ENCODE measurements at places on chromosomes 11 and 22.
A peak's percentile ranks its signal among the peaks of the same experiment; 100 is the strongest.

DNA sequence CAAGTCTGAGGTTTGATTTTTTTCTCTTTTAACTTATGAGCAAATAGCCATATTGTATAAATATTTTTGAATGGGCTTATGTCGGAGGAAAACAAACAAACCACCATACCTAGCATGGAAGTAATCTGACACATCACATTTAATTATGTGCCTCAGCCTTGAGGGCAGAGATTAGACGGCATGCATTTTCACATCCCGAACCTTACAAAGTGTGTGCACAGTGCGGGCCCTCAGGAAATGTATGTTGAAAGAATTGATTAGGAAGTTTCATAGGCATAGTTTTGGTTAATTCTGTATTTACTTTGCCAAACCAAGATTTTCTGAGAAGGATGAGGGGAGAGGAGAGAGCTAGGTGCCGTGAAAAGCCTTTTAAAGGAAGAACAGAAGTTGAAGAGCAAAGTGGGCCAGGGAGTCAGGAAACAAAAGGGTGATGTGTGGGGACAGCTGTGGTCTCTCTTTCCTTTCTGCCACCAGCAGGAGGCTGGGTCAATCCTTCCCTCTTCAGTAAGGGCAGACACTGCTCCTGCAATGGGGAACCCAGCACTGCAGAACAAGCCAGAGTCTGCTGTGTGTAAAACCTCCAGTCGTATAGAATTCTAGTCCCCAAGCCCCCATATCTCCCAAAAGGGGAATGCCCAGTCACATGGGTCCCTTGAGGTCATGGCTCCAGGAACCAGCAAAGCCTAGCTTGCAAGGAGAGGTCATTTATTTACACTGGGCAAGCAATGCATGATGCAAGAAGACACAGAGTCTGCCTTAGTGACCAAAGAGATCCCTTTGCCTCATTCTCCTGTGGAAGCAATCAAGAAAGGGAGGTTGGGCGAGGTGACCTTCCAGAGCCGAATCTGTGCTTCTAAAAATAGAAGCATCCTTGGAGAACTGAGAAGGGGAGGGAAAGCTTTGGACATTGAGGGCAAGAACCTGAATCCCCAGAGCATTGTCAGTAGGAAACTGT, 71.1 kb upstream of the OLFML1 start:
- no peak for DNase-seq

DNA sequence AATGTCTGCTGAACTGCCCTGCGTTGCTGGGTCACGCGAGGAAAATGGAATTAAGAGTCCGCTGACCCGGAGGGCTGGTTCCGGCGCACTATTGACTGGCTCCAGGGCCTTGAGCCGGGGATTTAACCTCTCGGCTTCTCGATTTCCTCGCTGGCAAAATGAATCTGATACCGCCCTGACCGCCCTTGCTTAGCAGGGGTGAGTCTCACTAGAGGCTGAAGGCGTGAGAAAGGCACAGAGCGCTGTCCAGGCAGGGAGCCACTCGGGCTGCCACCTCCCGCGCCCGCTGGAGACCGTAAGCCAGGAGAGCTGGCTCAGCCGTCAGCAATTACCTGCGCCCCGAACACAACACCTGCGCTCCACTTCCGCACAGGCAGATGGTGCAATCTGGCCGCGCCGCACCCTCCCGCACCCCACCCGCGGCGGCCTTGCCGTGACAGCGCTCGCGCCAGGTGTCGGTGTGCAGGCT, 65.6 kb downstream of the BUD13 start:
- DNase-seq: no peak

GRCh38 chr22:20567993-20568417, 60.6 kb downstream of the MED15 start:
- DNase-seq: no peak

- DNase-seq: no peak
These were observed 51.5 kb downstream of the LHFPL7 start for GRCh38 chr22:24894998-24895397.

GRCh38 chr22:31148953-31149627, 8.8 kb upstream of the PLA2G3 start:
- no peak for DNase-seq

GRCh38 chr11:10366568-10367331, 61.9 kb downstream of the ADM start:
- DNase-seq: peak; percentile 26

DNA sequence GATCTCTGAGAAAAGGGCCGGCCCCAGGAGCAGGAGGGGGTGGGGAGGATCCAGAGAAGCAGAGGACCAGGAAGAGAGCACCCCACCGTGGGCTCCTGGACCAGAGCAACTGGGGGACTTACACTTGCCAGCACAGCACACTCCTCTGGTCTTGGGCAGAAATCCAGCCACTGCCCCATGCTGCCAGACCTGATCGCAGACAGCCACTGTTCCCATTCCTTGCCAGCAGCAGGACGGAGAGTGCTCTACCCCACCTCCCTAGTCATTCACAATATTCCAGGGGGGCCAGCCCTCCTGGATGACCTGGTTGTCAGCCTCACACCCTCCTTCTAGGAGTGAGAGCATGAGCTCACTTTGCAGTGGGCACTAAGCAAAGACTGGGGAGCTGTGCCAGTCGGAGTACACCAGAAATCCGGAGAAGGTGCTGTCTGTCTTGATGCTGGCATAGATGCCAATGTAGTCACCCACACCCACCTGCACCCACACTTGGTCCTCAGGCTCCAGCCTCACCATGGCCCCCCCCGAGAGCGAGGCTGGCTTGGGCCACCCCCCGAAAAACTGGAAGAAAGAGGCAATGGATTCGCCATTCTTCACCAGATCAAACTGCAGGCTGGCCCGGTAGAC, 1.6 kb downstream of the C1QTNF5 start:
- no peak for DNase-seq

DNA sequence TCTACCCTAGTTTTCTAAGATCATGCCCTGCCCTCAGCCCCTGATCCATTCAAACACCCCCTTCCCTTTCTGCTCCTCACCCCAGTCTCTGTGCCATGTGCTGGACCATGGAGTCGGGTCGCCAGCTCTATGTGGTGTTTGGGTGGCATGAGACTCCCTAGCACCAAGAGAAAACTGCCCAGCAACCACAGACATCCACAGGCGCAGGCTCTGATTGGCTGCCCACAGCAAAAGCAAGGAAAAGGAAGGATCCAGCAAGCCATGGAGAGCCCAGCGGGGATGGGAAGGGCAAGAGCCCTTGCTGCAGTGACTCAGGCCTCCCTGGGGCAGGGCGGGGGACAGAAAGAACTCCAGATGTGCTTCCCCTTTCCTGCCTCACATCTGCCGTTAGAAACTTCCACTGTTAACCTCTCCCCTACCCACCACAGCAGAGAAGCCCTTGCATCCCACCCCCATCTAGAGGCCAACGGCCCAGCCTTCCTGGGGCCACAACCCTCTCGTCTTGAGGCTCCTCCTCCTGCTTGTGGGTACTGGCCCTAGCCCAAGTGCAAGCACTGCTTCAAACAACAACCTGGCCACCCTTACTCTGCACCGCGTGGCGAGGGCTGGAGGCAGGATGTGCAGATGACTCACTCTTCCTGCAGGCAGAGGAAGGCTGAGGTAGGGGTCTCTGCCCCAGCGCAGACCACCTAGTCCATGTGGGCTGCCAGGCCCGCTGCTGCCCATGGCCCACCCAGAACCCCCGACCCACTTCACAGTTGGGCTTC, 9.7 kb upstream of the AHNAK start:
- DNase-seq: peak; percentile 58

GRCh38 chr11:61616434-61616833, 35.6 kb upstream of the SYT7 start:
- DNase-seq: no peak

GRCh38 chr11:119094816-119095065, 6.9 kb downstream of the DPAGT1 start:
- DNase-seq: no peak

DNA sequence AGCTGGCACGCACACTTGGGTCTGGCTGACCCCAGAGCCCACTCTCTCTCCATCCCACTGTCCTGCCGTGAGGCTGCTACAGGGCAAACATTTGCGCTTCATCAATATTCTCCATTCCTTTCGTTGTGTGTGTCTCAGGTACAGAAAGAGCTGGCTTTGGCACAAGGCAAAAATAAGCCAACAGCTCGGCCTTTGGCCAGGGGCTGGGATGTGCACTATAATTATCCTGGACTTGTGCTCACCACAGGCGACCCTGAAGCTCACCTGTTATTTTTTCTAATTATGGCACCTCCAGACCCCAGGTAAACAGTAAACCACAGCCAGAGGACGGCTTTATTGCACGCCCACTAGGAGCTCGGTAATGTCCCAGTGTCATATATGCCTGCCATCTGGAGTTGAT, 10.9 kb downstream of the ZMAT5 start:
- DNase-seq: no peak

GRCh38 chr11:12329797-12330196, 47.6 kb upstream of the PARVA start:
- no peak for DNase-seq

GRCh38 chr11:34213366-34213765, 107.9 kb downstream of the NAT10 start:
- DNase-seq: no peak

- DNase-seq: no peak
These were observed 13.7 kb upstream of the CPT1A start for GRCh38 chr11:68855205-68855981.

GRCh38 chr11:105610871-105611571, 1.1 kb downstream of the GRIA4 start:
- no peak for DNase-seq

DNA sequence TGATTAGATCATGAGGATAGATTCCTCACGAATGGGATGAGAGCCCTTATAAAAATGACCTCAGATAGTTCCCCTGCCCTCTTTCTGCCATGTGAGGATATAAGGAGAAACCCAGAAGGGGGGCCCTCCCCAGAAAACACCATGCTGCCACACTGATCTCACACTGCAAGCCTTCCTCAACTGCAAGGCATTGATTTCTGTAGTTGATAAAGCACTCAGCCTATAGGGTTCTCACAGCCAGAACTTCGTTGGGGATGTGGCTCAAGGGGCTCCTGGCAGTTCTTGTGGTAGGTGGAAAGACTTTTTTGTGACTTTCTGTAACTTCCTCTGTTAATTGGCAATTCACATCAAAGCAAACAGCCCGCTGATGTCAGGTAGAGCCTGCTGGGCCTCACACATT, 108.9 kb downstream of the CD44 start:
- DNase-seq: no peak

DNA sequence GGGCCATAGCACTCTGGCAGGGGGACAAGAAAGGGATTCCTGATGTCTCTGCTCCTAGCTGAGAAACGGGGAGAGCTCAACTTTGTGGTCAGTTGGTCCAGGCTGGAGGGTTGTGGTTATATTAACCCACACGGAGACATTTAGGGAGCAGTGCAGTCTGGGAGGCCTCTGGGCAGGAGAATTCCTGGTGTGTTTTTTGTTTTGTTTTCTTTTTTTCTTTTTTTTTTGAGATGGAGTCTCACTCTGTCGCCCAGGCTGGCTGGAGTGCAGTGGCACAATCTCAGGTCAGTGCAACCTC, 88.0 kb upstream of the SHISAL1 start:
- no peak for DNase-seq

DNA sequence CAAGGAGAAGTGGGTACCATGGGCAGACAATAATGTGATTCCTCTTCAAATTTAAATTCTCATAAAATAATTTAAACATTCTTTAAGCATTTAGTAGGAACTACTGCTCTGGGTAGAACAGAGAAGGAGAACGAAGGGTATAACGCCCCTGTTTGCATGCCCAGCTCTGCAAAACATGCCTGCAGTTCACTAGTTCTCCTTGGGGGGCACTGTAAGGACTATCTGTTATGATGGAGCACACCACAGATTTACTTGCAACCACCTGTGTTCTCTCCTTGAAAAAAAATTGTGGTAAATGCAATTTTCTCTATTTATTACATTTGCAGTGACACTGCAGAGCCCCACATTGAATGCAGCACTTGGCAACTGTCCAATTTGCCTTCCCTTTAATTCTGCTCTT, 100.3 kb downstream of the GUCY1A2 start:
- no peak for DNase-seq

- DNase-seq: no peak
These were observed 11.3 kb downstream of the LMO1 start for GRCh38 chr11:8252388-8252787.

Data from stimulated activated CD8-positive, alpha-beta memory T cell treated with anti-CD3 and anti-CD28 coated beads, Interleukin-15, amount 100 ng/mL, for 4 hours (primary cell).